ENCODE measurements at places on chromosomes 5 and 9.

GRCh38 chr5:169426784-169427183, 125.8 kb upstream of the SLIT3 start:
- no peak for DNase-seq

GRCh38 chr5:21254161-21254560, 1266.2 kb upstream of the CDH18 start:
- DNase-seq = no peak

- DNase-seq = no peak
Measured at GRCh38 chr5:42217791-42218190, 205.4 kb upstream of the GHR start.

DNA sequence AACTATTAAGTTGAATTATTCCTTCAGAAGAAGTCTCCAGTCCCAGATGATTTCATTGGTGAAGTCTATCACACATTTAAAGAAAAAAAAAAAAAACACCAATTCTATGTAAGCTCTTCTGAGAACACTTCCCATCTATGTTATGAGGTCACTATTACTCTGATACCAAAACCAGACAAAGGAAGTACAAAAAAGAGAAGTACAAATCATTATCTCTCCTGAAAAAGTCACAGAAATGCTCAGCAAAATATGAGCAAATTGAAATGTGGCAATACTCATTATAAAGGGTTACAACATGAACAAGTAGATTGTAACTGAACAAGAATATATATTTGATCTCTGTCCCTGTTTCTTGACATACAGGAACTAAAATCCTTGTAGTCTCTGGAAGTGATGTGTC, 280.4 kb downstream of the TLE1 start:
- no peak for DNase-seq

DNA sequence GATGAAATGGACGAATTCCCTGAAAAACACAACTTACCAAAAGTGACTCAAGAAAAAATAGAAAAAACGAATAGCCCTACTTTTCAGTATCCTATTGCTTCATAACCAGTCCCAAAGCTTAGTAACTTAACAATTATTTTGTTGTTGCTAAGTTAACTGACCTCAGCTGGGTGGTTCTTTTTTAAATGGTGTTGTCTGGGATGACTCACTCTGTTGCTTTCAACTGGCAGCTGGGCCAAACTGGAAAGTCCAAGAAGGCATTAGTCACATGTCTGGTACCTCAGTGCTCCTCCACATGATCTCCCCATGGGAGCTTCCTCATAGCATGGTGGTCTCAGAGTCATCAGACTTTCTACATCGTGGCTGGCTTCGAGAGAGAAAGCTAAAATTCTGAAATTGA, 47.8 kb upstream of the ADAMTS2 start:
- DNase-seq = peak; percentile 94

DNA sequence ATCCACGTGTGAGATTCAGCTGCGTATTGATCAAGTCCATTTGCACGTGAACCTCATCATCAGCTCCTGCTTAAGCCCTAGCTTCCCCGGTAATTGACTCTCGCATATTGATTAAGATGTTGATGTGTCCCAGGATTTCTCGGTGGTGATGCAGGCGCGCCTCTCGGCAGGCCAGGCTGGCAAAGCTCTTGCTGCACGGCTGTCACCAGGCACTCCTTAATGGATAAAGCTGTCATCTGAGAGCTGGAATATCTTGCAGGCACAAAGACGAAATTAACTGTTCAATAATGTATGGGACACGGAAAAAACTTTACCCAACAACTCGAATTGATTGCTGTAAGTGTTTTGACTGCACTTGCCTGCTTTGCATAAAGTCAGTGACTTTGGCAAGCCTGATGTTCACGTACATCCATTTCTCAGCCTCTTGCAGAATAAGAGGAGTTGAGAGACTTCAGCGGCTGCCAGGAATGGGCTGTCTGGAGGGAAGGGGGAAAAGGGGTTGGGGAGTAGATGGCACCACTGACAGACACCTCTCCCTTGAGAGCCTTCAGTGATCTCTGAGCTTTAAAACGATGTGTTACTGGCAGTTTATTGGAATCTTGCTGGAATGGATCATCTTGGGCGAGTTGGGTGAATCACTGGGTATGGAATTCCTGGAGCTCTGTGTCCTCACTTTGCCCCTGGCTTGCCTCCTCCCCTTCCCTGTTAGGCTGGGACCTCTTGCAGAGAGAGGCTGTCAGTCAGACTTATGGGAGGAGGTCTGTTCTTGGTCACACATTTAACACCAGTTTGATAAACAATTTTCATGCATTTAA, 650.3 kb downstream of the CCDC171 start:
- peak; percentile 85 for DNase-seq

DNA sequence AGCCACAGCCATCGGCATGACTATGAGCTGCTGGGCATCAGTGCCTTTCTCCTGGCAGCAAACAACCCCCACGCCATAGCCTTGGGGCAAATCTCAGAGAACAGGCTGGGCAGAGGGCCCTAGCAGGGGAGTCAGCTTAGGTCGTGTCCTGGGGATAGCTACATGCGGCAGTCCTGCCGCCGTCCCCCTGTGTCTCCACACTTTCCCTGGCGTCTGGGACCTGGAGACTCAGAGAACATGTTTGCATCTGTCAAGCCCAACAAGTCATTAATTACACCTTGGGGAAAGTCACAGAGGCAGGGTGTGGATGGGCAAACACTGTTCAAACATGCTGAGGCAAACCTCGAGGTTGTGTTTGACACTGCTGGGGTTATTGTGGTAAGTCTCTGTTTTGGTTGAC, 123.6 kb downstream of the C5orf15 start:
- no peak for DNase-seq

DNA sequence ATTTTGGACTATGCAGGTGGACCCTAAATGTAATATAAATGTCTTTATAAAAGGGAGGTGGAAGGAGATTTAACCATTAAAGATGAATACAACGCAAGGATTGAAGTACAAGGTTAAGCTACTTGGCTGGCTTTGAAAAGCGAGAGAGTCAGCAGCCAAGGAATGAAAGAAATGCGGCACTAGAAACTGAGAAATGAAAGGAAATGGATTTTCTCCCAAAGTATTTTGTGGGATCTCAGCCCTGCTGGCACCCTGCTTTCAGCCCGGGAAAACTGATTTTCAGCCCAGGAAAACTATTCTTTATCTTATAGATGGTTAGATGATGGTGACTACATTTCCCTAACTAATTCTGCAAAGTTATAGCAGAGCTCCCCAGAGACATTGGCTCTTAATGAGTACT, 1349.6 kb upstream of the C9orf72 start:
- DNase-seq = no peak

GRCh38 chr5:96821260-96821916, 13.6 kb upstream of the ERAP1 start:
- no peak for DNase-seq

- no peak for DNase-seq
Measured at GRCh38 chr5:72541501-72542225, 34.5 kb upstream of the ZNF366 start.

DNA sequence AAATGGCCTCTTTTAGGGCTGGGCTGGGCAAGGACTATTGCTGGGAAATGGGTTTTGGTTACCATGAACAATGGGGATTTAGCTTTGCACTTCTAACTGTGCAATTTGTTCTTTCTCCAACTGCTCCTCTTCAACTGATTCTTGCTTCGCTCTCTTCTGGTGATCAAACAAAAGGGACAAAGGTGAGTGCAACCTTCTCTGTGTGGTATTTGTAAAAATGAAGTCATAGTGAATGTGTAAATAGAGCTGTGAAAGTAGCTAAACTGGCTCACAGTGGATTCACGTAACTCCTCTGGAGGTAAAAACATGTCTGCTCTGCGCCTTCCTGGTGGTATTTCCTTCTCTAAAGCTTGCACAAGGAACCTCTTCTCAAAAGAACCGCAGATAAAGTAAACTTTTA, 20.9 kb upstream of the SPINK14 start:
- DNase-seq = no peak

GRCh38 chr9:83441390-83441789, 96.8 kb downstream of the FRMD3 start:
- no peak for DNase-seq

- no peak for DNase-seq
Measured at GRCh38 chr9:92954049-92954861, 6.9 kb downstream of the FGD3 start.

DNA sequence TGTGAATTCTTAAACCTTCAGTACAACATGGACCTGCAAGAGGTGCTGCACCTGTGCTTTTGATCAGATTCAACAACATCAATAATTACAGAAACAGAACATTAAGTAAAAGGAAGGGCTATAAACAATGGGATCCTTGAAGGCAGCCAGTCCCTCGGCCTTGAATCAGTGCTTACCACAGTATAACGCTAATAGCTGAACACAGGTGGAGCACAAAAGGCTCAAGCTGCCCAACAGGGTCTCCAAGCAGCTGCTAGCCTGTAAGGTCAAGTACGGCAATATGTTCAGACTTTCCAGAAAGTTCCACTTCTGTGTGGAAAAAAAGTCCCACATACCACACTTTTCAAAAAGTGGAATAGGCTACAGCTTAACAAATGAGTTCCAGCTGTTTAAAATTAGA, 61.9 kb upstream of the ITGA1 start:
- DNase-seq = no peak

DNA sequence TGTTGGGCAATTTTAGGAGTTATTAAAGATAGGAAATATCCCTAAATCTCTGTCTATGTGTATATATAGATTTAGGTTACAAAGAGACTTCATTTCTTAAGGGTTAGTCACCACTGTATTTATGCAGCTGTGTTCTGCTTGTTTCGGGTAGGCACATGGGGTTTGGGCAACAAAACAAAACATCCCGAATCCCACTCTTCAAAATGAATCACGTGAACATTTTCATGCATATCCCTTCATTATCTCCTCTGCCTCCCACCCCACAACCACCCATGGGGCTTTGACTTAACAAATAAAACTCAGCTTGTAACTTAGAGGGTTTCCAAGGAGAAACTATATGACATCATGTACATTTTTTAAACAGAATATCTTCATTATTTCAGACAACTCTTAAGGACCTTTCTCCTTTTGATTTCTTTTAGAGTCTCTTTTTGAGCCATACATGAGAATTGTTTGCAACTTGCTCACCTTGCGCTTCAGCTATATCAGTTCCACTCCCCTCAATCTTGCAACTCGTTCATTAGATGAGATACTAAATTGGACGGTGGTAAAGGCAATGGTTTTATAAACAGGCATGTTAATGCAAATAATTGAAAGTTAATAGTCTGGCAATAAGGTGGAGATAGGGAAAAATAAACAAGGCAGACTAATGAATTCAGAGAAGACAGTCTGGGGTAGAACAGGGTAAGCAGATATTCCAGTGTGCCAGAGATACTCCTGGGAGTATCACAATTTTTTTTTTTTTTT, 136.7 kb downstream of the CD180 start:
- no peak for DNase-seq

DNA sequence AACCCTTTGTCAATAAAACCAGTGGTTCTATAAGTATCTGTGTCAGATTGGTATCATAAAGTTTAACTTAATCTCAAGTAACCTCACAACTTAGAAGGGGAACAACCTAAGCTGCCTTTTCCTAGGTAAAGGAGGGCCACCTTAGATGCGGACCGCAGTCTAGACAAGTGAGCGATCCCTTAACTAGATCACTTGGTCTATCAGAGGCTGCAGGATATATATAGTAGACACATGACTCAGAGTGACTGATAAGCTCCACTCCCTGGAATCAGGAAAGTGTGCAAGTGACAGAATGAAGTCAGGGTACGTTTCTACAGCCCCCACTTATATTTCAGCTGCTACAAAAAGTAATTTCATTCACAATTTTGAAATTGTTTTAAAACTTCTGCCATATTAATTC, 7.4 kb downstream of the REEP5 start:
- DNase-seq = no peak

GRCh38 chr9:257957-258356, 43.3 kb downstream of the DOCK8 start:
- no peak for DNase-seq

- no peak for DNase-seq
Measured at GRCh38 chr9:69204326-69204725, 30.2 kb downstream of the TJP2 start.

- DNase-seq = no peak
Measured at GRCh38 chr5:108238936-108239887, 142.7 kb downstream of the FBXL17 start.

- no peak for DNase-seq
Measured at GRCh38 chr9:33659921-33660320, 135.4 kb upstream of the PRSS3 start.

DNA sequence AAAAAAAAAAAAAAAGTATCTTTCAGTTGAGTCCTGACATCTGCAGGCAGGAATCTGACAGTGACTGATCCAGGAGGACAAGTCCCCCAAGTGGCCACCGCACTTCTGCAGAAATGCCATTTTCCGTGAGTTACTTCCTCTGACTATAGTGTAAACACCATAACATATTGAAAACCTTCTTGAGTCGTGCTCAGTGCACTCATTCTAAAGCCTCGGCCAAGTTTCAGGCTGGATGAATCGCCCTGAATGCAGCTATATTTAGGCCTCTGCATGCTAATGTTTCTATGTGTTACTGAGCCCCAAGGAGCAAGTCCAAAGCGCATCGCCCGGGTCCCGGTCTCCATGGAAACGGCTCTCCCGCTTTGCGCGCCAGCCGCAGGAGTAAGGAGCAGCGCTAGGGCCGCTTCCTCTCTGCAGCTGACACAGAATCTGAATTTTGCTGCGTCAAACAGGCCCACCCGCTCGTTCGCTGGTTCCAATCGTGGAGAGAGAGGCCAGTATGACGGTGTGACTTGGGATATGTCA, 335.4 kb downstream of the MSX2 start:
- peak; percentile 30 for DNase-seq

DNA sequence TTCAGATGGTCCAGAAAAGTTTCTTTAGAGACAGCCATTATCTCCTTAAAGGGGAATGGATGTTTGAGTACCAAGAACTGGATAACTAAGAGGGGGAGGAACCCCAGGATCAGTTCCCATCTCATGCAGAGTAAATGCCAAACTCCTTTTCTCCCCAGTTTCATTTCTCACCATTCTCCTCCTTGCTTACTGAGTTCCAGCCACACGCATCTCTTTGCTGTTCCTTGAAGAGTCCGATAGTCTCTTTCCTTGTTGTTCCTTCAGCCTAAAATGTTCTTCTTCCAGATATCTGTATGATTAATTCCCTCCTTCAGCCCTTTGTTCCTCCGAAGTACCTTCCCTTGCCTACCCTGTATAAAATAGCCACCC, 30.0 kb downstream of the KDM4C start:
- DNase-seq = no peak

- DNase-seq = peak; percentile 82
Measured at GRCh38 chr5:107673368-107674136, 2.8 kb upstream of the EFNA5 start.

- DNase-seq = no peak
Measured at GRCh38 chr5:172648013-172648381, 6.9 kb downstream of the NEURL1B start.

- DNase-seq = no peak
Measured at GRCh38 chr5:95718203-95718602, 12.9 kb upstream of the RHOBTB3 start.
